ENCODE measurements at places on chromosomes 12 and 14.

DNA sequence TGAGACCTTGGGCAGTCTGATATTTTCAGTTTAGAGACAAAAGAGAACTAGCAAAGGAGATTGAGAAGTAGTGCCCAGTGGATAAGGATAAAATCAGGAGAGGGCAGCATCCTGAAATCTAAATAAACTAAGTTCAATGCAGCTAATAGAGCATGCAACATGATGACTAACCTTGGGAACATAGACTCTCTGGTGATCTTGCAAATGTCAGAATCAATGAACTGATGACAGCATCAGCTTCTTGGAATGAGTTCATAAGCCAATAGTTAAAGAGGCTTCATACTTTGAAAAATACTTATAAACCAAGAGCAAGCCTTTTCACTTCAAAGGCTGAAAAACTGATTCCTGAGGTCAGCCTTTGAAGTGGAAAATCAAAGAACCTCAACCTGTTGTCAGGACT is 8.2 kb downstream of the TAS2R19 start:
- DNase-seq: no peak

DNA sequence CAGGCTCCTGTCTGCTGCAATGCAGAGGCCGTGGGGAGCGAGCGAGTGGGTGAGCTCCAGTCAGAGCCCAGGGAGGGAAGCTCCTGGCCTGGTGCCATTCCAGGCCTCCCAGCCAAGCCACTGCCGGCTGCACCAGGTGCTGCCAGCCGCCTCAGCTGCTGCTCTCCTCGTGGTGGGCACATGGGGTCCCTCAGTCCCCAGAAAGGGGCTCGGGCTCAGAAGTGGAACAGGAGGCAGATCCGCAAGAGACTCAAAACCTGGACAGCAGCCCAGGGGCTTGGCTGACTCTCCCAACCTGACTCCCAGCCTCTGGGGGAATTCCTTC is 2.4 kb downstream of the ABCB9 start:
- DNase-seq: peak; percentile 58

- DNase-seq: no peak
Measured at GRCh38 chr14:49614196-49614595, 6.2 kb downstream of the RPL36AL start.

- no peak for DNase-seq
Measured at GRCh38 chr12:60803147-60803546, 1207.3 kb downstream of the SLC16A7 start.

- DNase-seq: no peak
Measured at GRCh38 chr14:61813096-61813606, 50.9 kb downstream of the SNAPC1 start.

GRCh38 chr14:63910583-63911363 is 58.0 kb downstream of the SYNE2 start:
- no peak for DNase-seq

GRCh38 chr12:106300761-106301160 is 1.8 kb upstream of the TCP11L2 start:
- no peak for DNase-seq

GRCh38 chr12:795305-795704 is 42.9 kb downstream of the WNK1 start:
- DNase-seq: no peak

- no peak for DNase-seq
Measured at GRCh38 chr12:12975322-12976077, 23.5 kb upstream of the GPRC5D start.

DNA sequence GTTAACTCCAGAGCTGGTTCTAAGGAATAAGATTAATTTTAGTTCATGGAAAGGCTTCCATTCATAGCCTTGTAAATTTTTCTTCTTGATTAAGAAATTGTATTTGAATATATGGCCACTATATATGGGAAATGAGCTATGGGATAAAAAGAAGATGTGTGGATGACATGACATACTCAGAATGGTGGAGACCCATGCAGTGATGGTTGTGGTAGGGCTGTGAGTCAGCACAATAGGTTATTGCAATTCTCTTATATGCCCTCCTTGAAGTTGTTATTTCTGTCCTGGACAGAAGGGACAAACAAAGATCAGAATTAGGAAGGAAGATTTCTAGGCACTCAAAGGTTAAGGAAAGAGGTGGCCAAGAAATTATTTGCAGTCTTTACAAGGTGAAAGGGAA is 21.5 kb downstream of the RASSF9 start:
- no peak for DNase-seq

DNA sequence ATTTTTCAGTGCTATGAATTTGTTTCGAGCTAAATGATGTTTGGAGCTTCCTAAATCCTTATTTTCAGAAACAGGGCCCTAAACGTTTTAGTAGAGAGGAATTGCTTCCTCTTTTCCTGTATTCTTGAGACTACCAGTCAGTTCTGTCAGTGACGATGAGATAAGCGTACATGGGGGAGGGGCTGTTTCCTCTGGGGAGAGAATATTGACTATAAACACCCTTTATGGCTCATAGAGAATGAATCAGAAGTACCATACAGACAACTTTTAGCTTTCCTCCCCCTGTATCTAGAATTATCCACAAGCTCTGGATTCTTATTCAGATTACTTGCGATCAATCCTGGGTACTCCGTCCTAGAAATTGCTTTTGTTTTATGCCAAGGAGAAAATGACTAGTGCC is 5.1 kb downstream of the TBK1 start:
- no peak for DNase-seq

- DNase-seq: no peak
Measured at GRCh38 chr14:105852378-105853088, 326.1 kb downstream of the TMEM121 start.

- DNase-seq: no peak
Measured at GRCh38 chr14:39015964-39016577, 87.0 kb downstream of the SEC23A start.

DNA sequence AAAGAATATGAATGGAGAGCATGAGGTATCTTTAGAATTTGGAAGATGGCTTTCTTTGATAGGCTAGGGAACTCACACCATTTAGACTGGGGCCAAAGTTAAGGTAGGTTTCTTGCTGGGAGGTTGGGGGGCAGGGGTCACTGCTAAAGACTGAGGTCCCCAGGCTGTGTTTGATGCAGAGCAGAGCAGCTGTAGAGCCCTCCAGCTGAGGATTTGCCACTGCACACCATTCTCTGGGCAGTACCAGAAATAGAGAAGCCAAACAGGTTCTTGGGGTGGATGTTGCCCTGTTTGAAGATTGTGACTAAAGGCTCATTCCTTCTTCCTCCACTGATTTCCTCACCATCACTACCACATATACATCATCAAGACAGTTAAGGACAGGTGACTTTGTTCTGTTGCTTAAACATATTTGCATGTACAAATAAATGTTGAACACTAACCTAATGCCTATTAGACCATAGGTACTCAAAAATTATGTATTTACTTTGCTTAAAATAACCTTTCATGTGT is 7.9 kb downstream of the NTF3 start:
- DNase-seq: no peak

GRCh38 chr12:12068751-12069150 is 2.0 kb upstream of the BCL2L14 start:
- DNase-seq: no peak

GRCh38 chr12:133233993-133234564 is 1.6 kb downstream of the ANHX start:
- DNase-seq: no peak

DNA sequence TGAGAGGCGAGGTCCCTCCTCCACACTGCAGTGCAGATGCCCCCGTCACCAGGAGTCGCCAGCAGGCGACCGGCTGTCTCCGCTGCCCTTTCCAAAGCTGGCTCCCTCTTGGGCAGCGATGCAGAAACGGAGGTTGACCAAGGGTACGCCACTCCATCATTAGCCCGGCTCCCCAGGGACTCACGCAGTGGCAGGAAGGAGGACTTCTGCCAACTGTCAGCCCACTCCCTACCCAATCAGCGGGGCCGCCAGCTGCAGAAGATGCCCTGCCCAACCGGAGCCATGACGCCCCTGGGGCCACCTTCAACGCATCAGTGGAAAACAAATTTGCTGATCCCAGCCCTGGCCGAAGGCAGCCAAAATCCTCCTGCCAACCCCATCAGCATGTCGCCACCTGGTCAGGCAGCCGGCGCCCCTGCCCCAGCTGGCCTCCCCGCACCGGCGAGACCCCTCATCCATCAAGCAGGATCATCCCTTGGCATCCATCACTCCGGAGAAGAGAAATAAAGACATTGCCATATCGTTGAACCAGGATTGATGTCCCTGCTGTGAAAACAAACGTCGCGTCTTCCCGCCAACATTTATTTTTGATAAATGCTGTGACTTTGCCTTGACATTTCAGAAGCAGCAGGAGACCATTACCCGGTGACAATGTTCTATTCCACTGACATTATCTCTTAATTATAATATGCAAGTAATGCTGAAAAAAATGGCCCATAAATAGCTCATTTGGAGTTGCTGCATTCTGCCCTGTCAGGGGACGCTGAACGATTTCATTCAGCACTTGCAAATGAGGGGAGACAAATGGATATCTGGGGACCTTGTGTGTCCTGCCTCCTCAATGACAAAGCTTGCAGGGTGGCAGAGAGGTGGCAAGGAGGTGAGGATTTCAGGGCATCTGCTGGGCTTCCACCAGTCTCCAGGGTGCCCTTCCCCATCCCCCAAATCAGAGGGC is 105.1 kb downstream of the SCARB1 start:
- peak; percentile 83 for DNase-seq

GRCh38 chr12:74984631-74985030 is 225.0 kb downstream of the KCNC2 start:
- DNase-seq: no peak

DNA sequence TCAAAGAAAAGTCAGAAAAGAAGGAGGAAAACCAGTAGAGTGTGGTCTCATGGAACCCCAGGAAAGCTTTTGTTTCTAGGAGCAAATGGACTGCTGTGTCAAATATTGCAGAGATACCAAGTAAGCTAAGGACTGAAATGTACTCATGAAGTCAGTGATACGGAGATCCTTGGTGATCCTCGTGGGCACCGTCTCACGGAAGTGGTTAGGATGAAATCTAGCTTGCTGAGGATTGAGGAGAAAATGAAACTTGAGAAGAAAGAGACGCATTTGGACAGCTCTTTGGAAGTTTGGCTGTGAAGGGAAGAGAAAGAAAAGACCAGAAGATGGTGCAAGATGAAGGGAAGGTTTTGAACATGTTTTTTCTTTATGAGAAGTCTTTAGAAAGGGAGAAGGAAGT is 104.0 kb upstream of the CCND2 start:
- DNase-seq: no peak

GRCh38 chr12:32482226-32482625 is 82.9 kb downstream of the FGD4 start:
- no peak for DNase-seq

- peak; percentile 41 for DNase-seq
Measured at GRCh38 chr12:53046655-53047220, 3.1 kb upstream of the TNS2 start.

GRCh38 chr12:107552263-107552662 is 133.3 kb upstream of the PWP1 start:
- no peak for DNase-seq

- DNase-seq: no peak
Measured at GRCh38 chr14:66240105-66240504, 246.1 kb upstream of the CCDC196 start.

GRCh38 chr12:4762773-4763172 is 42.6 kb downstream of the GALNT8 start:
- DNase-seq: no peak

GRCh38 chr14:69877492-69877891 is 1.7 kb upstream of the SMOC1 start:
- no peak for DNase-seq

DNA sequence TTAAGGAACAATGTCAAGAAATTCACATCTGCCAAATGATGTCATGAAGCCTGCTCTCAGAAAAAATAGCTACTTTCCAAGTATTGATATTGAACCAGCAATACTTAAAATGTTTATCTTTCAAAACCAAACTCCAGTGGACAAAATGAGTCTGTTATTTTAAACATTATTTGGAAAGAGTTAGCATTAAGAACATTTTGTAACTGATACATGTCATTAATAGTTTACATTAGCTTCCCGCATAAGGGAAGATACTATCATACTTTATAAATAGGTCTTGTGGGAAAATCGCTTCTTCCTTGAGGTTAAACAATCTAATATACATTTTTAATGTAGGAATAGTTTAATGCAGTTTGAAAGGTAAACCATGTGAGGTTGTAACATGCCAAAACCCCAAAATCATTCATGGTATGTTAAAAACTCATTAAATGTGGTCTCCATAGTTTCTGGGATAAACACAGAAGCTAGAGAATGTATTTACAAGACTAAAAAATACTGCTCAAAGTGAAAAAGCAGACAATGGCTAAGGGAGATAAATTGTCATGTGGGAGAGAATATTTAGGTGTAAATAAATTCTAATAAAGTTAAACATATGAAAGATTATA is 73.4 kb upstream of the ATP2B1 start:
- no peak for DNase-seq

- DNase-seq: no peak
Measured at GRCh38 chr12:115400011-115400410, 716.0 kb upstream of the TBX3 start.

- no peak for DNase-seq
Measured at GRCh38 chr14:46887144-46887543, 235.6 kb upstream of the RPL10L start.

GRCh38 chr14:105102361-105102870 is 37.2 kb upstream of the GPR132 start:
- no peak for DNase-seq

DNA sequence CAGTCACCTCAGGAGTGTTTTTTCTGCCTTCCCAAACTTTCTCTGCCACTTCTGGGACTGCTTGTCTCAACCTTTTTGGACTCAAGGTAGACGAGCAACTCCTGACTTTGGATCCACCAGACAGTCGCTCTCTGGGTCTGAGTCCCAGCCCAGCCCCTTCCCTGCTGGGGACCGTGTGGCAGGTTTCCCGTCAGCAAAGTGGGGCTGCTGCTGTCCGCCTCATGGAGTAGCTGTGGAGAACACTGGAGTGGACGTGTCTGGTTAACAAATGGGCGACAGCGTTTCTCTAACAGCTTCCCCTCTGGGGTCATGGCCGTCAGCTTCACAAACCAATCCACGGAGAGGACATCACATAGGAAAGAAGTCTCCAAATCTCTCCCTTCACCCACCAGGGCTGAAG is 54.8 kb downstream of the KCTD10 start:
- no peak for DNase-seq

- no peak for DNase-seq
Measured at GRCh38 chr14:34460841-34461240, 1.2 kb downstream of the SPTSSA start.

DNA sequence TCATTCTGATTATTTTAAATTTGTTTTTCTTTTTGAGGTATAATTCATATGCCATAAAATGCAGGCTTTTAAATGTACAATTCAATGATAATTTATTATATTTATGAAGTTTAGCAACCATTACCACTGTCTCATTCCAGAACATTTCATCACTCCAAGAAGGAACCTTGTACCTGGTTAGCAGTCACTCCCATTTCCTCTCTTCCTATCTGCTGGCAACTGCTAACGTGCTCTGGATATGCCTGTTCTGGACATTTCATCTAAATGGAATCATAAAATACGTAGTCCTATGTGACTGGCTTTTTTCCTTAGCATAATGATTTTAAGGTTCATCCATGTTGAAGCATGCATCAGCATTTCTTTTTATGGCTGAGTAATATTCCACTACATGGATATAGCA is 15.5 kb downstream of the CPSF6 start:
- no peak for DNase-seq
